ENCODE measurements at places on chromosomes 2 and 18.
A peak's percentile ranks its signal among the peaks of the same experiment; 100 is the strongest.

DNA sequence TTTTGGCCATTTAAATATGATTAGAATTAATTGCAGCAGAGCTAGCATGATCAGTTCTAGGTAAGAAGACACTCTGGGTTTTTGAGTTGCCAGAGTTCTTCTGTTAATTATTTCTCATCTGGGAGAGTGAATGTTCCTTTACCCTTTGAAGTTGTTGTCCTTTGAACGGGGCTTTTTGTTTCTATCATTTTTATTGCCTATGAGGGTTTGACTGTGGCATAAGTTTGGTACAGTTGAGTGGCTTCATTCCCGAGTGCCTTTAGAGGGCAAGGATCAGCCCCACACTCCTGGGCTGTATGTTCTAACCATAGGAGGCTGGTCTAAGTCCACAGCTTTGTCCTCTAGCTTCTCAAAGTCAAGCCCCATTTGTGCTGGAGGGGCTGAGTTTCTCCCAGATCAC lies 804.3 kb downstream of the KCNJ3 start:
- DNase-seq: no peak

DNA sequence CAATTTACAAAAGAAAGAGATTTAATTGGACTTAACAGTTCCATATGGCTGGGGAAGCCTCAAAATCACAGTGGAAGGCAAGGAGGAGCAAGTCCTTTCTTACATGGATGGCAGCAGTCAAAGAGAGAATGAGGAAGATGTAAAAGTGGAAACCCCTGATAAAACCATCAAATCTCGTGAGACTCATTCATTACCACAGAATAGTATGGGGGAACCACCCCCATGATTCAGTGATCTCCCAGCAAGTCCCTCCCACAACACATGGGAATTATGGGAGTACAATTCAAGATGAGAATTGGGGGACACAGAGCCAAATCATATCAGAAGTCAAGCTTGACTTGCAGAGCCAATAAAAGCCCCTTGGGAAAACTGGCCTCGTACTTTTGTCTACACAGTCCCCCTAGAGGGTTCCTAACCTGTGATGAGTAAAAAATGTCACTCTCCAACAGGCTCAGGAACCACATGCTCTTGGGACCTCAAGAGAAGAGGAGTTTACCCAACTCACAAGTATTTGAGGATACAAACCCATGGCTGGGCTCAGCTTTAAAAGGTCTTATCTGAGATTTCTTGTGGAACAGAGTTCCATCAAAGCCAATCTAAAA lies 11.2 kb upstream of the INPP4A start:
- no peak for DNase-seq

DNA sequence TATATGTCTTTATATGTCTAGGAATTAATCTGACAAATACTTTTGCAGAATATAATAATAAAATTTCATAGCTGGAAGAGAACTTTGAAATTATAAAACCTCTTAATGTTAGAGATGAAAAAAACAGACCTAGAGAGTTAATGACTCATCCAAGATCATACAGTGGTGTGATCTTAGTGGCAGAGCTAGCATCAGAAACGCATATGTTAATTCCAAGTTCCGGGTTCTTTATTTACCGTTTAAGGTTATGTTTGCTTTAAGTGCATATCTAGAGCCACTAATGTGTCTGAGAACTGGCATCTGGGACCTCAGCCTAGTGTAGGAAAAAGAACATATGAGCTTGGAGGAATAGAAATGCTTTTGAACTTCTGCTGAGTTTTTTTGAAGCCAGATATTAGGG lies 24.3 kb downstream of the CERS6 start:
- DNase-seq: no peak

GRCh38 chr2:100752628-100753333 lies 67.2 kb upstream of the NPAS2 start:
- DNase-seq: no peak

- no peak for DNase-seq
Measured at GRCh38 chr2:24021122-24021998, 11.5 kb downstream of the MFSD2B start.

DNA sequence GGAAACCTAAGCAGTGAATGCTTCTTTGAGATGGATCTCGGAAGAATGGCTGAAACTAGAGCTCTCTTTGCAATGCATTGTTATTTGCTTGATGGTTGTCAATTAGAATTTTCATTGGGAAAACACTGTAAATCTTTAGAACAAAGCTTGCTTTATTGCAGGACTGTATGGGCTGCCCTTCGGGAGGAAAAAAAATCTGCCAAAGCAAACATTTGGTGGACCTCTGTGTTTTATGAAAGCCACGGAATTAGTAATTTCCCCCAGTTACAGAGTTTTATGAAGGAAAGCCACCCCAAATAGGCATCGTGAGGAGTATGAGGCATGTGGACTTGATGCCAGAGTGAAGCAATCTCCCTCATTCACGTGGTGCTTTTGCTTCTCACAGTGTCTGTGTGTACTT lies 33.5 kb downstream of the RHBDD1 start:
- DNase-seq: no peak

DNA sequence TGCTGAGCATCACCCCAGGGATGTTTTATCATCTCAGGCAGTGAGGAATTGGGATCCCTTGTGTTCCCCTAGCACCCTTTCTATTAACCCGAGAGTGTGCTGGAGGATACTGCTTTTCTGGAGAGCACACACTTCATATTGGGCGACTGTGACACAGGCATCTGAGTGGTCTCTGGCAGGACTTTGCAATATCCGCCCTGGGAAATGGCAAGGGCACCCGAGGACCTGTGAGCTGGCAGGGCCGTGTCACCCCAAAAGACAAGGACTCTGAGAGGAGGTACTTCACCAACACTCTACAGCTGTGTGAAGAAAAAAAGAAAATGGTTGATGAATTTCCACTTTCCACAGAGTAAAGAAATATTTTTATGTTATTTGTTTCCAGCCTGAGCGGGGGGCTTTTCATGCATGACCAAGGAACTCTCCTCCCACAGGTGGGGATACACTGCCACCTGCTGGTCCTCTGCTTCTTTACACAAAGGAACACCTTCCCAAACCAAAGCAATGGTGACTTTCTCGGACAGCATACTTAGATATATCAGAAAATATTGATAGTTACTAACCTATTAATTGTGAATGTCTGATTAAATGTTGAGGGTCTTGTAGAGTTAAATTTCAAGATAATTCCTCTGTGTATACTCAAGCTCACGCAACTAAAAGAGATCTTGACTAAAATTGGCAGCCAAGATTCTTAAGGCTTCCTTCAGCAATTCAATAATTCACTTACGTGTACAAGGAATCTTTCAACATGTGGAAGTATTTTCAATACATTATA lies 45.9 kb upstream of the REG3G start:
- no peak for DNase-seq

DNA sequence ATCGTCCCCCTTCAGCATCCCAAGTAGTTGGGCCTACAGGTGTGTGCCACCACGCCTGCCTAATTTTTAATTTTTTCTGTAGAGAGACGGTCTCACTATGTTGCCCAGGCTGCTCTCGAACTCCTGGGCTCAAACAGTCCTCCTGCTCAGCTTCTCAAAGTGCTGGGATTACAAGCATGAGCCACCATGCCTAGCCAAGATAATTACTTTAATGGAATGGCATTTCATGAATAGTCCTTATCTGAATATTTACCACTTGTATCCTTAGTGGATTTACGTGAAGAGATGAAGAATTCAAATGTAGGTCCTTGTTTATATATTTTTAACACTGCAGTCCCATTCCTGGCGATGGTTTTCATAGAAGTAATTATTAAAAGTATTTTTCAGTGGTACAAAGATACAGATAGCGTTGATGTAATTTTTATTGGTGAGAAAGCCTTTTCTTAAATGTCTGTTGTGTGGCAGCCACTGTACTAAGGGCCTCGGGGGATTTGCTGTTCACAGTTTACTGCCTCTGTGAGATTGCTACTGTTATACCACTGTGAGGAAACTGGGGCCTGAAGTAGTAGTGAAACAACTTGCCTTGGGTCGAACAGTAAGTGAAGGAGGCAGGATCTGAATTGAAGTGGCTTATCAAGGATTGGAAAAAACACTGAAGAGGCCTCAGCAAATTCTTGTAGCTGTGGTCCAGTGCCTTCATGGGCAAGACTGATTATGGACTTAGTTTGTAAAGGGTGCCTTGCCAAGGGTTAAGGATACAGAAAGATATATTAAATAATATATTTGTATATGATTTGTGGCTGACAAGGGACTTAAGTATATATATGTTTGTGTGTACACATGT lies 151.2 kb downstream of the PRPF40A start:
- DNase-seq: no peak

DNA sequence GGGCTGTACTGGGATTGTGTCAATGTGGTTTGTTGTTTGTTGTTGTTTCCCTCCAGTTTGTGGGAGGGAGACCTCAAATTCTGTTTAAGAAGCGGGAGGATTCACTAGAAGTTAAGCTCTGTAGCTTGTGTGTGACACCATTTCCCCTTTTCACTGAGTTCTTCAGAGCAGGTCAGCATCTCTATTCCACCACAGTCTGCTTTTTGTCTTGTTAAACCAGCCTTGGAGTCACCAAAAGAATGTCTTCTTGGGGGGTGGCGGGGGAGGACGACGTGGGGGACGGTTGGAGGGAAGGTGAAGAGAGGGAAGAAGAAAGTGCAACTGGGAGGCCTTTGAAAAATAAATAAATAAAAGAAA lies 2.3 kb upstream of the BCL11A start:
- peak; percentile 15 for DNase-seq

- DNase-seq: no peak
Measured at GRCh38 chr2:201403880-201404279, 46.7 kb upstream of the FLACC1 start.

GRCh38 chr2:70905443-70906421 lies 30.0 kb upstream of the ATP6V1B1 start:
- DNase-seq: no peak

DNA sequence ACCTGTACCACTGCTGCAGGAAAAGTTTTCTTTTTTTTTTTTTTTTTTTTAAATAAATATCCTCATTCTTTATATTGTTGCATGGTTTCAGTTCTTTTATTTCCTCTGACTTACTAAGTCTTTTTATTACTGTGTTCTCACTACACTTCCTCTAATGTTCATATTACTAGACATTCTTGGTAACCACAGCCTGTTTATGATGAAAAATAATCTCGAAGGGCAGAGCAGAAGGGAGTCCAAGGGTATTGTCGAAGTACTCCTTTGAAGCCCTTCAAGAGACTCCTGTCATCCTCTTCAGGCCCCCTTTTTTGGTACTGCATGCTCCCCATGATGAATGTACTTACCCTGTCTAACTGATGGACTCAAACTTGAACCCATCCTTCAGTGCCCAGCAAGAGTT lies 61.2 kb downstream of the RND3 start:
- no peak for DNase-seq

GRCh38 chr2:144268036-144268678 lies 251.8 kb downstream of the ZEB2 start:
- DNase-seq: no peak

DNA sequence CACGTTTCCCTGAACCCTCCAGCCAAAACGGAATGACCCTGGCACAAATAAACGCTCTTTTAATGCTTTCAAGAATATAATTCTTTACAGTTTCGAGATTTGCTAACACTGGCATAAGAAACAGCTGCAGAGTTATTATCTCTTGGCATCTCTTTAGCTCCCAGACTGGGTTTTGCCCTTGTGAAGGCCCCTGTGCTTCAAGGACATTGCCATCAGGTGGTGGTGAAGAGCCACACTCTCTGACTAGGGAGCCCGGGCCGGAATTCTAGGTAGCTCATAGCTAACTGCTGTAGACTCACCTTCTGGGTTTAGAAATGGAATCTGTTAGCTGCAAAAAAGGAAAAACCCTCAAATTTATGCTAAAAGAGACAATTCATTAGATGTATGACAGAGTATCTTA lies 13.3 kb upstream of the GALNT14 start:
- no peak for DNase-seq

All from CD4-positive, alpha-beta T cell treated with Interleukin-4 for 4 hours (primary cell).